ENCODE measurements at places on chromosomes 1 and 21.

GRCh38 chr1:231628207-231628876 lies 1.8 kb downstream of the DISC1 start:
- peak; percentile 58 for DNase-seq

- no peak for DNase-seq
Observed at GRCh38 chr1:166084613-166085012, 82.2 kb downstream of the FAM78B start.

GRCh38 chr1:152517237-152517811 lies 3.0 kb downstream of the CRCT1 start:
- peak; percentile 98 for DNase-seq

DNA sequence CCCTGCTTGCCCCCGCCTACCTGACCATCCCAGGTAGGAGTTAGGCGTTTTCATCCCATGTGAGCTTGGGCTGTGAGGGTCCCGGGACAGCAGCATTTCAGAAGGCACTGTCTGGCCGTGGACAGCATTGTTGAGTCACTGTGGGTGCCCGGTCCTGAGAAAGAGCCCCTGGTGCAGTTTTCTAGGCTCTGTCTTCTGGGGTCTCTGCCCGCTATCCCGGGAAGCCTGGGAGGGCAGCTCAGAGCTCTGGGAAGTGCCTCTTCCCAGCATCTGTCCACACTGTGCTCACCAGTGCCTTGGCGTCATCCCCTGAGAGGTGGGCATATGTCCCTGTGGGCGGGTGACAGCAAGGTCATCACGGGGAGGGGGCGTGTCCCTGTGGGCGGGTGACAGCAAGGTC lies 11.4 kb upstream of the ZNF669 start:
- DNase-seq = no peak

- peak; percentile 89 for DNase-seq
Observed at GRCh38 chr1:9145021-9145668, 16.2 kb upstream of the GPR157 start.

GRCh38 chr1:178931858-178932551 lies 61.1 kb upstream of the ANGPTL1 start:
- no peak for DNase-seq

DNA sequence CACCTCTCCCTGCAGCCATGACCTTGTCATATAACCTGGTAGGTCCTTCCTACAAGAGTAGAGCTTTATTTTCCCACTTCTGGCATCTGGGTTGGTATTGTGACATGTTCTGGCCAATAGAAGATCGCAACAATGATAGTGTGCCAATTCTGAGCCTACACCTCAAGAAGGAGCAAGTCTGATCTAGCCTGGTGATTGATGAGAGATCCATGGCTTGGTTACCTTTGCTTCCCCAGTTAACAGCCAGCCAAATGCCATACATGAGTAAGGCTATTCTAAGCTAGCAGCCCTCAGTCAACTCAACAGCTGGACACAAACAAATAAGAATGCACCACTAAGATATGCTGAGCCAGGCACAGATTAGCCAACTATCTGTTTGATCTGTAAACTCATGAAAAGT lies 226.7 kb downstream of the LMO4 start:
- DNase-seq = no peak

DNA sequence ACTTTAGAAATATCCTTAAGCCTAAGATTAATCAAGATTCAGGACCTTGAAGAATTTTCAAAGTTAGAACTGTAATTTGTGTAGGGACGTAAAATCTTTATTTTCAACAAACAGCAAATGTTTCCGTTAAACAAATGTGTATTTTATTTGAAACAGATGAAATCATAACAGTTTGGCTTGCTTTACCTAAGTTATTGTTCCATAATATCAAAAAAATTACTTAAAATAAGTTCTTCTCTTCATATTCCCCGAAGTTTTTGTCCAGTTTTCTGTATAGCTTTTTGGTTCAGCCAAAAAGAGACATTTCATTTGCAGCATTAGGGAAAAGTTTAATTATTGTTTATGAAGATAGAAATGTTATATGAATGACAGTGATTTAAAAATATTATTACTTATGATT lies 100.1 kb downstream of the NFIA start:
- DNase-seq = no peak

DNA sequence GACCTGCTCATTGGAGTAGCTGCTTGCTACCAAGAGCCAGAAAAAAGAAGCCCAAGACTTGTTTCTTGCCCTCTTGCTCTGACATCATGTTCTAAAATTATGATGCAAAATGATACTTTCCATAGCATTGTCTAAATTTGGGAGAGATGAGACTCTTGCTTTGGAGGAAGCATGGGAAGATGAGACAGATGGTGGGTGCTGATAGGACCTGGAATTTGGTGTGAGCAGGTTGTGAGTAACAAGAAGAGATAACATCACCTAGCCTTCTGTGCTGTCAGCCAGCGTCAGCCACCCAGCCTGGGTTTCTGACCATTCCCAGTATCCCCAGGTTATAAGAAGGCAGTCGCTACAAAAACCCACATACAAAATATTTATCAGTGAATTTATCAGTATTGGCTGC lies 67.1 kb upstream of the GCLM start:
- DNase-seq = peak; percentile 37

DNA sequence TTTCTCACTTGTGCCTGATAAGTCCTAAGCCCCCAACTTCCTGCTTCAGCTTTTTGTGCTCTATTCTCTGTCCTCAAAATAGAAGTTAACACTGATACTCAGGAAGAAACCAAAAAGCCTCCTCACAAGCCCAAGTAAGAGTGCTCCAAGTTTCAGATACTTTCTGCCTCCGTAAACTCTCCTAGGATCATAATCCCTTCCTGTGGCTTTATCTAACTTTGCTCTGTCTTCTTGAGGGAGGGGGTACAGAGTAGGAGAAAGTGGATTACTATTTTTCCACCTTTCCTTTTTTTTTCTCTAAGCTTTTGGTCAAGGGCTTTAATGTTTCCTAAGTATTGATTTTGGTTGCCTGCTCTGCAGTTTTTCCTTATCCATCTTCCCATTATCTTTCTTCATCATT lies 54.6 kb downstream of the DPH5 start:
- DNase-seq = no peak

DNA sequence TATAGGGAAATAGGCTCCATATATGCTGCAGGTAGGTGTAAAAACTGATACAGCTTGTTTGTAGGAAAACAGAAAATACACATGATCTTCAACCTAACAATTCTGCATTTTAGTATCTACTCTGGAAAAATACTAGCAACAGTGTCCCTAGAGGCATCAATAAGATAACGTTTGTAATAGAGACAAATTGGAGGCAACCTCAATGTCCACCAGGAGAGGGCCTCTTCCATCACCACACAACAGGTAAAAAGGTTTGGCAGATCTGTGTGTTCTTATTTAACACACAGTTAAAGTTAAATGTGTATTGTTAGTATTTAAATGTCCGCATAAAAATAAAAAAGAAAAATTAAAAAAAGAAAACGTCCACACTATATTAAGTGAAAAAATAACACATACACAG lies 5.4 kb downstream of the EIF2D start:
- peak; percentile 71 for DNase-seq

DNA sequence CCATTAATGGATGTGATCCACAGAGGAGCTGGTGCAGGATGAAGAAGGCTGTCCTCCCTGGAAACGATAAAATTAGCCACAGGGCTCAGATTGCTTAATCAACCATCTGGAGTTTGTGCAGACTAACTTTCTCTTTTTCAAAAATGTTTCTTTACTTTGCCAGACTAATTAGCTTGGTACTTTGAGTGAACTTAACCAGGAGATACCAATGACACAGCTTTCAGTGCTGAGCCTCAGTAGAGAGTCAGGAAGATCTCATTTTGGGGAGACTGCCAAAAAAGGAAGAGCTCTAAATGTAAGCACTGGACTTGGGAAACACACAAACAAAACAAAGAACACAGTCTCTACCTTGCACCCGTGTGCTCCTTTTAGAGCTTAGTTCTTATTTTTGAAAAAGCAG lies 248.1 kb upstream of the DEPDC1 start:
- DNase-seq = no peak

GRCh38 chr1:204574016-204574864 lies 58.0 kb downstream of the MDM4 start:
- no peak for DNase-seq

GRCh38 chr1:61434276-61434675 lies 290.7 kb downstream of the TM2D1 start:
- DNase-seq = no peak

DNA sequence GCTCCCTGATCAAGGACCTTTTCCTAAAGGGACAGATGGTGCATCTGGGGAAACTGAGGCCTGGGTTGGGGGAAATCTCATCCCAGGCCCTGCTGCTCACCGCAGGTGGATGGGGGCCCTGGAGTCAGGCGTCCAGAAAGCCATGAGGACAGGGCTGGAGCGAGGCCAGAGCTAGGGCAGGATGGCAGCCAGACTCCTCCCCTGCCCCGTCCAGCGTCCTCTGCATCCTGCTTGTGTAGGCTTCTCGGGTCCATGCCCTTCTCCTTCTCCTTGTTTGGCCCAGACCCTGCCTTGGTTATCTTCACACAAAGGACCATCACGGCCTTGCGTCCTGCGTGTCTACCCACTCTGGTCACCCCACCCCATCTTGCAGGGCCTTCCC lies 43.0 kb downstream of the TRIM11 start:
- no peak for DNase-seq

GRCh38 chr1:33256471-33257206 lies at the start of gene ZNF362:
ZNF362 (plus strand) TSS chr1:33256492; CDS start chr1:33270575, 14,083 bp downstream.
- DNase-seq = peak; percentile 75

GRCh38 chr1:195326325-195326724 lies 1281.9 kb downstream of the KCNT2 start:
- no peak for DNase-seq

DNA sequence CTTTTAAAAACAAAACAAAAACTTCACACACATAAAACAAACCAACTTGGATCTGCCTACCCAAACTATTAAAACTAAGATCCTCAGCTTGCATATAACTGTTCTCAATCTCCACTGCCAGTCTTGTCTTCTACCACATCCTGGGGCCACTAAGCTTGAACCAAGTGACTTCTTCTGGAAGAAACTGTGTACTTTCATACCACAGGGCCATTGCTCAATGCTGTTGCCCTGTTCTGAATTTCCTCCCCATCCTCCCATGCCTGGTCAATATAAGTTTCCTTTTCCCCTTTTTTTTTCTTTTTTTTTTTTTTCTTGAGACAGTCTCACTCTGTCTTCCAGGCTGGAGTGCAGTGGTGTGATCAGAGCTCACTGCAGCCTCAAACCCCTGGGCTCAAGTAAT lies 109.9 kb downstream of the KIAA0319L start:
- DNase-seq = no peak

- no peak for DNase-seq
Observed at GRCh38 chr1:101965341-101965740, 31.4 kb downstream of the OLFM3 start.

GRCh38 chr1:35603941-35604340 lies 30.8 kb downstream of the TFAP2E start:
- DNase-seq = no peak

GRCh38 chr1:215160351-215160750 lies 77.8 kb downstream of the KCNK2 start:
- DNase-seq = peak; percentile 65

DNA sequence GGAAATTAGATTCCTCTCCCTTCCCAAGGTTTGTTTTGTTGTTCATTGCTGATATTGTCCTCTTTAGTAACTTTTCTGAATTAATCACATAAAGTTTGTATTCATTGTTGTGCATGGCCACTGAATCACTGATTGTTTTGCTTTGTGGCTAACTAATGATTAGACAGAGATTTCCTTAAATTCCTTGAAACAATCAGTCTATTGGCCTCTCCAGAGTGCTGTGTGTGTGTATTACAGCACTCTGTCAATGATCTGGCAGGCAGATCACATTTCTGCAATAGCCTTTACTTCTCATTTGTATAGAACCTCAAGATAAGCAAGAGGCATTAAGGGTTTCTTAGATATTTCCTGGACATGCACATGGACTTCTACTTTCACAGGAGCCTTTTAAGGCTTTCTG lies 78.6 kb downstream of the DUSP10 start:
- peak; percentile 9 for DNase-seq

DNA sequence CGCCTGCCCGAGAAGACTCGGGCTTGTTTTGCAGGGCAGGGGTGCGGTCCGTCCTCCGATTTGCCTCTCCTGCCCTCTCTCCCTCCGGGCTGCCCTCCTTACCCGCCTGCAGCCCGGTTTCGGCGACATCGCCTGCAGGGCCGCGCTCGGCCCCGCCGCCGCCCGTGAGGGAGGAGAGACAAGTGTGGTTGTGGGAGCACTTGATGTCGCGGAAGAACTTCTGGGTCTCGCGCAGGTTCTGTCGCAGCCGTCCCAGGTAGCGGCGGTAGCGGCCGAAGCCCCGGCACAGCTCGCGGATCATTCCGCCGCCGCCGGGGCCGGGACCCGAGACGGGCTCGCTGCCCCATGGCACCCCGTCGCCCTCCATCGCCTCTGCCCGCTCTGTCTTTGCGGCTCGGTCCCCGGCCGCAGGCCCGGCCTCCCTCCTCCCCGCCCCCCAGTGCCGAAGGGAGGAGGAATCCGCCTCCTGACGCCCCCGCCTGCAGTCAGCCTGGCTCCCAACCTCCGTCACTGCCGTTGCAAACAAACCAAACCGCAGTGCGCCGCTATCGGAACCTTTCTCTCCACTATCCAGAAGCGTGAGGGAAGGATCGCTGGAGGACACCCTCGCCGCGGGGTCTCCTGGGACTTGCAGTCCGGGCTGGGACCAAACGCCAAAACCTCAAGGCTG lies at the start of gene DSTYK:
Gene DSTYK (minus strand): TSS at position 534 of the 670 bp plus-strand sequence. CDS start 167 bp downstream, at position 367.
- peak; percentile 97 for DNase-seq

DNA sequence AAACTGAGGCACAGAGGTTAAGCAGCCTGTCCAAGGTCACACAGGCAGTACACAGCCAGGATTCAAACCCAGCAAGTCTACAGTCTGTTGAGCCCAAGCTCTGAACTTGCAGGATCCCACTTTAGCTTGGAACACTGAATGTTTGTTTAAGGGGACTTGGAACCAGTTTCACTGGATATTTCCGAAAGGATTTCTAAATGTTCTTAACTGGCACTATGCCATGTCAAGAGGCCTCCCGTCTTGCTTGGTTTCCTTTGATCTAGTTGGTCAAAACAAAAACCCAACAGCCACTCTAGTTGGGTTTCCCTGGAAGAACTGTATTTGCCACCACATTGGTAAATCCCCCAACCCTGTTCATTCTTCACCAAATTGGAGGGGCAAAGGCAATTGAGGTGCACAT lies 317.6 kb upstream of the KAZN start:
- DNase-seq = no peak

- no peak for DNase-seq
Observed at GRCh38 chr1:16191309-16191708, 21.1 kb downstream of the ARHGEF19 start.

- DNase-seq = no peak
Observed at GRCh38 chr1:101723415-101723814, 273.3 kb downstream of the OLFM3 start.

- DNase-seq = no peak
Observed at GRCh38 chr21:45014747-45015468, 59.5 kb upstream of the ADARB1 start.
